ENCODE measurements at places on chromosomes 7 and 10. TPM values are rescaled to one million over a fixed set of nuclear protein-coding genes. Genes with fewer than 3 reads are reported as not detected.

FGFBP3 gene
- polyA plus RNA-seq, result 65.7 TPM

NACAD gene
- polyA plus RNA-seq, result 4.9 TPM

GOT1 gene
- 37.7 TPM for polyA plus RNA-seq

TMEM229A gene
- 0.94 TPM for polyA plus RNA-seq

MSMB gene
- polyA plus RNA-seq, result not detected

NRCAM gene
- 2.5 TPM for polyA plus RNA-seq

KCNMA1 gene
- 9.0 TPM for polyA plus RNA-seq

APBB1IP gene
- 0.07 TPM for polyA plus RNA-seq

LRRD1 gene
- not detected for polyA plus RNA-seq

MKRN1 gene
- polyA plus RNA-seq, result 65.0 TPM

THAP5 gene
- 18.2 TPM for polyA plus RNA-seq

MDFIC gene
- polyA plus RNA-seq, result 4.2 TPM

DYDC2 gene
- 10.3 TPM for polyA plus RNA-seq

SMO gene
- polyA plus RNA-seq, result 13.1 TPM

RNF148 gene
- polyA plus RNA-seq, result not detected

SLC39A12 gene
- not detected for polyA plus RNA-seq

GRB10 gene
- polyA plus RNA-seq, result 35.0 TPM

WASHC2C gene
- polyA plus RNA-seq, result 16.2 TPM

CACNB2 gene
- 5.0 TPM for polyA plus RNA-seq

OAT gene
- polyA plus RNA-seq, result 136 TPM

PPP1R3A gene
- polyA plus RNA-seq, result not detected

HYAL4 gene
- polyA plus RNA-seq, result not detected

PCDH15 gene
- 0.45 TPM for polyA plus RNA-seq

ASAH2 gene
- 0.92 TPM for polyA plus RNA-seq

SPDYE5 gene
- 1.8 TPM for polyA plus RNA-seq

LRRC17 gene
- 2.8 TPM for polyA plus RNA-seq

JAKMIP3 gene
- polyA plus RNA-seq, result 0.70 TPM

KLF6 gene
- polyA plus RNA-seq, result 35.4 TPM

NUTM2E gene
- polyA plus RNA-seq, result not detected

TMEM26 gene
- 1.5 TPM for polyA plus RNA-seq

WEE2 gene
- not detected for polyA plus RNA-seq

TFEC gene
- not detected for polyA plus RNA-seq

NKX2-3 gene
- polyA plus RNA-seq, result not detected

PRKG1 gene
- polyA plus RNA-seq, result 17.3 TPM

SPDYE16 gene
- 1.1 TPM for polyA plus RNA-seq

PLPP4 gene
- 0.42 TPM for polyA plus RNA-seq

NUDCD3 gene
- 35.0 TPM for polyA plus RNA-seq

SNX10 gene
- 15.8 TPM for polyA plus RNA-seq

CDH23 gene
- polyA plus RNA-seq, result 0.95 TPM

NPY gene
- 7.0 TPM for polyA plus RNA-seq

Data from GM23338 (cell line).